Neuronal stem cell (in vitro differentiated cells): ENCODE measurements at places on chromosomes 4 and X.
A peak's percentile ranks its signal among the peaks of the same experiment; 100 is the strongest.

DNA sequence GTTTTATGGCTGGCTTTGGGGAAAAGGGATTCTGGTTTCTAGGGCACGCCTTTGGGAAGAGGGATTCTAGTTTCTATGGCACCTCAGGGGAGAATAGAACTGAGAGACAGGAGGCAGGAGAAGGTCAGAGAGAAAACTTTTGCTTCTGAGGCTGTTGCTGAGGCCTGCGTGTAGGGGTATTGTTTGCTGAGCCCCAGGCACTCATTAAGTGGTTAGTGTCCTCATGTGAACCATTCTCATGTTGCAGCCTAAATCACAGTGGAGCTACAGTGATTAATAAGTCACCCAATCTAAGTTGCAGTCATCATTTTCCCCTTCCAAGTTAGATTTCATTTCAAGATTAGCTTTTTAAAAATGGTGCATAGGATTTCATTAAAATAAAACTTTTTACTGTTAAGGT lies 29.0 kb downstream of the VCX3A start:
- no peak for DNase-seq

DNA sequence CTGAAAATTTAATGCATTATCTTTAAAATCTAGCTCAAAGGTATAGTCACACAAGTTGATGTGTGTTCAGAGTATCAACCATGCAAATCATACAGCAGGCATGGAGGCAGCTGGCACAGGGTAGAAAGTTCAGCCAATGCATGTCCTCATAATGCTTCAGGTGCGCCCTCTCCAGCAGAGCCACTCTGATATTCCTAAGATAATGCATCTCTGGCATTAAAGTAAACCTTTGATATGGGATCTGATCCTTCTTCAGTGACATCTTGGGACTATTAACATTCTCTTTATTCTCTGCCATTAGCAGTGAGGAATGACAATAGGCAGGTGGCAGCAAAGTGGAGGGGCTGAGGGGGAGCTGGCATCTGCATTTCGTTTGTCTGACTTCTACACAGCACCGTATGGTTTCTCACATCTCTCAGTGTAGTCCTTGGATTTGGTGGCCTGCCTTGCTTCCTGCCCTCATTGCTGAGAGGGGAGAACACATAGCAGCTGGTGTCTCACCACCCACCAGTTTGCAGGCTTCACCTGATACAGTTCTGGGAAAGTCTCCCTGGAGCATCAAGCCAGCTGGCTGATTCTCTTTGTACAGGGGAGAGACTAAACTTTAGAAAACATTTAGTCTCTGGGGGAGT lies 168.7 kb upstream of the TBC1D9 start:
- DNase-seq = no peak

DNA sequence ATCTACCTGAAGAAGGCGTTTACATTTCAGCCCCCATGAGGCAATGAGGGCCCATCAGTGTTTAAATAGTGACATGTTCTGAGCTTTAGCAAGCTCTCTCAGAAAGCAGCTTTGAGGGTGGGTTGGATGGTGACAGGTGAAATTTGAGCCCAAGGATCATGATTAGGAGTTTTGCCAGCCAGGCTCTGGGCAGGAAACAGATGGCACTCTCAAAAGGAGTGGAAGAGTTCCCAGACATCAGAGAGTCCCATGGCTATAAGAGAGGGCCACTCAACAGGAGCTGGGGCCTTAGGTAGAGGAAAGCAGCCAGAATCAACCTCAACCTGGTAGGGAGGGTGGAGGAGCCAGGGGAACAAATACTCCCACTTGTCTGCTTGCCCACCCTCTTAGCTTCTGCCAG lies 499.8 kb downstream of the MID1IP1 start:
- DNase-seq = no peak

- DNase-seq = no peak
Observed at GRCh38 chr4:17173300-17173699, 274.9 kb upstream of the LDB2 start.

DNA sequence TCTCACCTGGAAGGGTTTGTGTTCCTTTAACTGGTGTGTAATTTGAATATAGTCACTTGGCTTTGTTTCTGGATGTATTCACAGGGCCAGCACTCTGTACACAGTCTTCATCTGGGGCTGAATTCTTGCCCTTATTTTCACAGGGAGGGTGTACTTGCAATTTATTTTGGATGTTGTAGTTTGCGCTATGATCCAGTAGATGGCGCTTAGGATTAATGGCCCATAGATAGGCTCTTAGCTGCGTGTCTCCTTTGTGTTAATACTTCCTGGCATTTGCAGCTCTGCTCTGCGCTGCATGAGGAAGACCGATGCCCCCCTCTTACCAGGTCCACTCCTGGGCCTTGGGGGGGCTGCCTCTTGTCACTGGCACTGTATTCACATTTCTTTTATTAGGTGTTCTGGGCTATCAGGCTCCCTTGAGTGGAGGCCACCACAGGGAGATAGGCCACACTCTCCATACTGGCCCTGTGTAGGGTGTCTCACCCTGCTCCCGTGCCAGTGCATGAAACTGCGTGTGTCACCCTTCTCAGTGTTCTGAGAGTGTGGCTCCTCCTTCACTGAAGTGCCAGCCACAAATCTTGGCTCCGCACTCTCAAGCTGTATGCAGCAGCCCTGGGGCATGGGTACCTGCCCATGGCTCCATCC lies 562.2 kb downstream of the ZIC3 start:
- peak; percentile 38 for DNase-seq

- no peak for DNase-seq
Observed at GRCh38 chrX:44529310-44529709, 13.3 kb downstream of the FUNDC1 start.
